Activated CD4-positive, alpha-beta T cell treated with anti-CD3 and anti-CD28 coated beads, Interleukin-2, amount 50 U/mL, for 16 hours (primary cell): ENCODE measurements at places on chromosomes 6 and 20.

DNA sequence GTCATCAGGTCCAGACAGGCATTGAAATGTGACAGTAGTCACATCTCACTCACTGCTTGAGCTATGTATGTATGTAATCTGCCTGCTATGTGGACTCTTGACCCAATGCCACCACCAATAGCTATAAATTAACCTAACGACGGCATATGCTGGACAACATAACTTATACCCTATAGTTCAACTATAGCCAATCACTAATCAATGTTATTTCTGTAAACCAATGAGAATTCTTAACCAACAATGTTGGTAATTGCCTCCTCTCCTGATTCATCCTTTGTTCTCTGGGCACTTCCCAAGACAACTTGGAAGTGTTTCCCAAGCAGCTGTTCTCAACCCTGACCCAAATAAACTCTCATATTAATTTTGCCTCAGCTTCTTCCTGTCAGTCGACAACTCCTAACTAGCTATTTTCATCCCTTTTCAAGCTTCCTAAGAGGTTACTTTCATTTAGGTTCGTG, 24.1 kb upstream of the SERPINB1 start:
- DNase-seq = no peak

DNA sequence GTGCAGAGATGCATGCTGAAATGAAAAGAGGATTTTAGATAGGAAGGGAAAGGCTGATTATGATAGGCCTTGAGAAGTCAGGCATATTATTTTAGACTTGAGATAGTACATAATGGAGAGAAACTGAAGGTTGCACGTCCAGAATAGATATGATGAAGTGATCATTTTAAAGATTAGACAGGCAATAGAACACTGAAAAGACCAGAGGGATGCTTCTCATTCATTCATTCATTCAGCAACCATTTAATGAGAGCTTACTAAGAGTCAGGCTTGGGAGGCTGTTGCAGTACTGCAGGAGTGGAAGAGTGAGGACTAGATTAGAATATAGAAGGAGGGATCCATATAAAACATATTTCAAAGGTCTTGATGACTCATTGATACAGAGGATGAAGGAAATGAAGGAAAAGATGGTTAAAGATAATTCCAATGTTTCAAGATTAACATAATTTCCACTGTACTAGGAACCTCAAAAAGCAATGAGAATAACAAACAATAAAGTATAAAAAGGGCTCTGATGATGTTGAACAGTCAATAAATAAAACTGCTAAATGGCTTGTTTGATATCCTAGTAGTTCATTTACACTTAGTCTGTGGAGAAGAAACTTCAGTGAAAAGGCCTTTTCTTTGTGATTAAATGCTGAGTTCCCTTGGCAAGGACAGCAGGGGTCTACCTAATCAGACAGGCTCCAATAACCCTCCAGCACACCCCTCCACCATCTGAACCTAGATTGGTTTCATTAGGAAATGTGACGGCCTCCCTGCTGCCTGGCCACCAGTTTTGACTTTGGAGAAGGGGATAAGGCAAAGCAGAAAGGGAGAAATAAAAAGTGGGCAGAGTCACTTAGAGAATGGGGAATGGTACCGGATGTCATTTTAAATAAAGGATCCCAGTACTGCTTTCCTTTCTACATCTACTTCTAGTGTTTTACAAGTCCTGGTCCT, 5.3 kb upstream of the FBXO9 start:
- no peak for DNase-seq

DNA sequence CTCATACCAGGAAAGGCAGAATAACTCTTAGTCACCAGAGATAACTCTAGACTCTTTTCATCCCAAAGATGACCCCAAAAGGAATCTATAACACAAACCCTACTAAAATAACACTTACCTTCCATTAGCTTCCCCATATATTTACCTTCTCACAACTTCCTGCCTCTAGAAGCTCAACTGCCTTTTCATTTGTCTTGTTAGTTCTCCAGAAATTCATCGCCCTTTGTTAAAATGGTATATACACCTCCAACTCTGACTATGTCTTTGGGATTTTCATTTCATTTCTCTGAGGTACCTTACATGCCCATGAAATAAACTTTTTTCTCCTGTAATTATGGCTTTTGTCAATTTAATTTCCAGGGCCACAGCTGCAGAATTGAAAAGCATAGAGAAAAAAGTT, 33.5 kb downstream of the GCM1 start:
- DNase-seq = no peak

GRCh38 chr6:141265756-141266623, 866.7 kb upstream of the GJE1 start:
- no peak for DNase-seq

DNA sequence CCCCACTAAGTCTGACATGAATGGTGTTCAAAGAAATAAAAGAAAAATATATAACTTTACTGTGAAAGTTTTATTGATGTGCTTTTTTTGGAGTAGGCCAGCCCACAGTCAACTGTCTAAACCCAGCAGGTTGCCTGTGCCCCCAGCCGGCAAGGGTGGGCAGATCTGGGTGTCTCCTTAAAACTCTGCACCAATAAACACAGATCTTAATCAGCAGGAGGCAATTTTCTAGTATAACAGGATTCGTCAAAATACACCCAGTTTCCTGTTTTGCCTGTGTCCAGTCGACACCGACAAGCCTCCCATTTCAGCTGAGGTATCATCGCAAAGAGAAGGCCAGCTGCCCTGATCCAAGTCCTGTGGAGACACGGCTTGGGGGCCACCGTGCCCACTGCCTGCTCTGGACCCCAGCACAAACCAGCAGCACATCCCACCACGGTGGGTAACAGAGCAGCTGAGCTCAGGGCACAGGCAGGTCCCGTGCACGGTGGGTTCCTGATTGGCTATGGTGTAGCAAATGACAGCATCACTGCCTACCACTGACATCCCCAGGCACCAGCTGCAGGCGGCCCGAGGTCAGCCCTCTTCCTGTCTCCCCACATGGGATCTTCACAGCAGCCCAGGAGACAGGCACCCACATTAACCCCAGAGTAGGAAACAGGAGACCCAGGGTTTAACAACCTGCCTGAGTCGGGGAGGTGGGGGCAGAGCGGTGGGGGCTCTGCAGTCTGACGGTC, 15.7 kb downstream of the BMP7 start:
- peak; percentile 30 for DNase-seq

GRCh38 chr20:21498635-21499034, 15.2 kb downstream of the NKX2-2 start:
- DNase-seq = no peak

DNA sequence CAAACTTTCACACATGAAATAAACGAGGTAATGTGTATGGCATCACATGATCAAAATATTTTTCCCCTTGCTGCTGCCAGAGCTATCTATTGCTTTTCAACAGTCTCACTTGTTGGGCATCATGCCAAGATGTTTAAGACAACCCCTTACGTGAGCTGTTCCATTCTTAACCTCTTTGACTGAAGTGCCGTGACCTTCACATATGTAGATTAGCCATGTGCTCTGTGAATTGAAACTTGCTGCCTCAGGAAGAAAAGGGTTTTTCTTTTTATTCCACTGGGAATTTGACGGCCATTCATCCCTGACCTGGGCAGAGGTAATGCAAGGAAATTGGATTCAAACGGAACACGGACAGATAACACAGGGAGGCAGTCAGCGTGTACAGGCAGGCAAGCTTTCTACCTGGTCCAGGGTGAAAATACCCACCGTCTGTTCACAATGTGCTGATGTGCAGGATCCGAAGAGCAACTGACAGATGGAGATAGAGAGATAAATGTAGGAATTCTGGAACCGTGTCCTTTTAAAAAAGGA, 14.2 kb downstream of the ARID1B start:
- DNase-seq = peak; percentile 26

DNA sequence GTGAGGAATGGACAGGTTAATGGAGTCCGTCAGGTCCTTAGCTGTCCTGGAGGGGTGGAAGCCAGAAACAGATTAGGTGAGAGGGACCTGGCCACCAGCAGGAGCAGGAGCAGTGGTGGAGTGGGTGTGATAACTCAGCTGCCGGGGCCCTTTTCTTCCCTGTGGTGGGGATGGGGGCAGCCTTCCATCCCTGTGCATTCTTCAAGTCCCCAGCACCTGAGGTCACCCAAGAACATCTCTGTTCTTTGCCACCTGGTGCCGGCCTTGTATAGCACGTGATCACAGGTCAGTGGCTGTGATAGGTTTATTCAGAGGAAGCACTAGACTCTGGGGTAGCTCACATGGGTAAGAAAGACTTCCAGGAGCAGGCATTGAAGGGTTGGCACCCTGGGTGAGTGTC, 16.6 kb downstream of the ERGIC3 start:
- DNase-seq = no peak

DNA sequence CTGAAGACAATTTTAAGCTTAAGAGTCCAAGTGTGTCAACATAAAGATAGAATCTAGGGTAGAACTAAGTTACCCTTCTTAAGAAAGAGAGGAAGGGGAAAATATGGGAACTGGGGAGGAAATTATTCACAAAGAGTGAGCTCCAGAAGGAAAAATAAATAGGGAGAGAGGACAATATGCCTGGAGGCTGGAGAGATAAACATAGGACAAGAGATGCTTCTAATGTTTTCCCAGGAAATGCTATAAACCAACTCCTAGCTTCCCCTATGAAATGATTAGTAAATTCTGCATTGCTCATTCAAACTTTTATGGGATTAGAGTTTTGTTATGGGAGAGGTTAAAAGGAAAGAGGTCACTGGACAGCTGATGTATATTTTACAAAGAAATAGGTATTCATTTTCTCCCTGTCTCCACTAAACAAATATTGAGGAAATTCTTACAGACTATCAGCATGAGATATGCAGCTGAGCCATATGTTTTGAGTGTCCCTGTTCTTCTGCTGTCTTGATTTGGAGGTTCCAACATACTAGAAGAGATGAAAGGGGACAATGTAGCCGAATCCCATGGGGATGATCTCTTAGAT, 22.0 kb downstream of the TPD52L1 start:
- DNase-seq = no peak

- no peak for DNase-seq
Measured at GRCh38 chr20:49913399-49914047, 1.8 kb downstream of the SPATA2 start.

DNA sequence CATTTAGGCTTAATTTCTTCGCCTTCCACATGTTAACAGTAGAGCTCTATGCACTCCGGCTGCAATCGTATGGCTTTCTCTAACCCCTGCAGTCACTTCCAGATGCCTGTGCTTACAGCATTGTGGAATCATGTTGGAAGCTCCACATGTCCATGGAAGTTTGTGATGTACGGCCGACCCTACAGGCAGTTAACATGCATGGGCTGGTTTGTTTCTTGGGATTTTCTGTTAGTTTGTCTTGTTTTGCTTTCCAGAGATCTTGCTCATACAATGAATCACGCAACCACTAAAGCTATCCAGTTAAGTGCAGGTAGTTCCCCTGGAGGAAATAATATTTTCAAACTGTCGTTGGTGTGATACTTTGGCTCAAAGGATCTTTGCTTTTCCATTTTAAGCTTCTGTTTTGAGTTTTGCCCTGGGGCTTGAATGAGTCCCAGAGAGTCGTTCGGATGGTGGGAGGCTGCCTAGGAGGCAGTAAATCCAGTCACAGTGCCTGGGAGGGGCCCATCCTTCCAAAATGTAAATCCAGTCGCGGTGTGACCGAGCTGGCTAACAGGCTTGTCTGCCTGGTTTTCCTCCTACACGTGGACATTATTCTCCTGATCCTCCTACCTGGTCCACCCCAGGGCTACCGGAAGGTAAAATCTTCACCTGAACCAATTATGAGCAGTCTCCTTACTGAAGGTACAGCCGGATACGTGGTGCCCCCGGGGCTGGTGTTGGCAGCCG, 225.9 kb downstream of the SMOC2 start:
- DNase-seq = no peak

DNA sequence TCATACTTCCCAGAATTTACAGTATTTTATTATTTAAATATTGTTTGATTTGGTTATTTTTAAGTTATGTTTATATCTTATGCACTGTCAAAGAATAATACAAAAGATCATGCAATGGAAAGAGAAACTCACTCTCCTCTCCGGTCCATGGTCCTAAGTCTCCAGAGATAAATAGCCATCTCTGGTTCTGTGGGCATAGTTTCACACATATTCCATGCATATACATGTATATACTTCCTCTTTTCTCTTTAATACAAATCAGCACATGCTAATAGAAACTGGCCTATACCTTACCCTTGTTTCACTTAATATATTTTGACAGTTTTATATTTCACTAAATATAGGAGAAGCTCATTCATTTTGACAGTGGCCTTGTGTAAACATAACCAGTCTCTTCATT, 901.7 kb upstream of the CITED2 start:
- DNase-seq = no peak
